ENCODE measurements at places on chromosomes 2 and 18.

DNA sequence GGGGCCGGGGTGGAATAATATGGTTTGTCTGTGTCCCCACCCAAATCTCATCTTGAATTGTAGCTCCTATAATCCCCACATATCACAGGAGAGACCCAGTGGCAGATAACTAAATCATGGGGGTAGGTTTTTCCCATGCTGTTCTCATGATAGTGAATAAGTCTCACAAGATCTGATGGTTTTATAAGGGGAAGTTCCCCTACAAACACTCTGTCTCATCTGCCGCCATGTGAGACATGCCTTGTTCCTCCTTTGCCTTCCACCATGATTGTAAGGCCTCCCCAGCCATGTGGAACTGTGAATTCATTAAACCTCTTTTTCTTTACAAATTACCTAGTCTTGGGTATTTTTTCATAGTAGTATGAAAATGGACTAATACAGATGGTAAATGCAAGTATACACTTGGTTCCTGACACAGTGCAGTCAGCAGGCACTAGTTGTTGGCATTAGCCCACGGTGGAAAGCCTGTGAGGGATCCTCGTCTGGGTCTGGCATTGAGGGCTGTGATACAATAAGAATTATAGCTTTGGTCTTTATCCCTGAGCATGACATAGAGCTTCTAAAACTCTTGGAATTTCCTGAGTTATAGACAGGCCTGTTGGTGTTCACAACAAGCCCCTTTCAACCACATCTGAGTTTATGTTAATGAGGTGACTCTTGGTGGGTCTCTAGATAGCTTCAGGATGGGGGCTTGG lies 135.8 kb downstream of the CABLES1 start:
- no peak for DNase-seq

DNA sequence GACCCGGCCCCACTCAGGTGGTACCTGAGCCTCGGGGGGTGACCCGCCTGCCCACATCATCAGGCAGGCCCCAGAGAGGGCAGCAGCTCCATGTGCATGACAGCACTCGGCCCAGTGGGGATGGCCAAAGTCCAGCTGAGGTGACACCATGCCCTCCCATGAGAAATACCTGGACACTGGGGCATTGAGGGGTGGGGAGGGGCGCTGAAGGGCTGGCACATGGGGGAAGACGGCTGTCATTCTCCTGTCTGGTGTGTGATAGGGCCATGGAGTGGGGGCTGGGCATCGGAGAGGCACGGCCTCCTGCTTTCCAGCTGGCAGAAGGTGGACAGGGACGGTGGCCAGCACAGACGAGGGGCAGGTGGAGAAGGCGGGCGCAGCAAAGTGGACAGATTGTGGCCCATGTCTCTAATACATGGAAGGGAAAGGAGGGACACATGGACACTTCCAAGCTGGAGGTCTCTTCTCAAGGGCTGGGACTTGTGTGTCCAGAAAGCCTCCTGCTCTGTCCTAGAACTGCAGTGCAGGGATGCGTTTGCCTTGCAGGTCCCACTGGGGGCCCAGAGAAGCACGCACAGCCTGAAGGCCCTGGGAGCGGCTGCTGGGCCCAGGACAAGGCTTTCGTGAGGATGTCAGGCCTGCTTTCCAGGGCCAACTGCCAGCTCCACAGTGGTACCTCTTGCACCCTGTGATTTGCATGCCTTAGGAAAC lies 302.2 kb downstream of the NDUFA10 start:
- no peak for DNase-seq

DNA sequence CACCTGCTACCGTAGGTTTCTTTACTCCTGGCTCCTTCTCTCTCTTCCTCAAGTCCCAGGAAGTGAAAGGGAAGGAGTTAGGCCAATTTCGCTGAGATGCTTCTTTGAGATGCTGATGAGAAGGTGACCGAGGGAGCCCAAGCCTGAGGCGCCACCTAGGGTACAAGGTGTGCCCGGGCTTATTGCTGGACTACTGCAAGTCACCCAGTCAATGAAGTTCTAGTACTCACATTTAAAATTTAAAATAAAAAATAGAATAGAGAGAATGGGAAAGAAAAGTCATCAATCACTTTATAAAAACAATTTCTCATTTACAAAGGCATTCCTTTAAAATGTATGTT lies 45.3 kb downstream of the ACAA2 start:
- DNase-seq, result no peak

DNA sequence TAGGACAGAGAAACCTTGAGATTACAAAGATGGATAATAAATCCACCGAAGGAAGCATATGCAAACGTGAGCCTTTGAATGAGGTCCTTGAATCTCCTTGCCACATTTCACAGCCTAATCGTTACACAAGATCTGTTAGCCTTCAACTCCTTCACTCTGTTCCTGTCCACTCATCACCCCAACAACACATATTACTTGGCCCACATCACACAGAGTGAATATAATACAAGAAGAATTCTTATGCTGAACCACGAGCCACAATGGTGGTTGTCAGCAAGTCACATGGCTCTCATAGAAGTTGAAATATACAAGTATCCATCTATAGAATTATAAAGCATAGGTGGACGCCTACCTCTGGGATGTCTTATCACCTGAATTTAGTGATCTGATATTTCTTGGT lies 12.6 kb downstream of the ZBTB7C start:
- no peak for DNase-seq

DNA sequence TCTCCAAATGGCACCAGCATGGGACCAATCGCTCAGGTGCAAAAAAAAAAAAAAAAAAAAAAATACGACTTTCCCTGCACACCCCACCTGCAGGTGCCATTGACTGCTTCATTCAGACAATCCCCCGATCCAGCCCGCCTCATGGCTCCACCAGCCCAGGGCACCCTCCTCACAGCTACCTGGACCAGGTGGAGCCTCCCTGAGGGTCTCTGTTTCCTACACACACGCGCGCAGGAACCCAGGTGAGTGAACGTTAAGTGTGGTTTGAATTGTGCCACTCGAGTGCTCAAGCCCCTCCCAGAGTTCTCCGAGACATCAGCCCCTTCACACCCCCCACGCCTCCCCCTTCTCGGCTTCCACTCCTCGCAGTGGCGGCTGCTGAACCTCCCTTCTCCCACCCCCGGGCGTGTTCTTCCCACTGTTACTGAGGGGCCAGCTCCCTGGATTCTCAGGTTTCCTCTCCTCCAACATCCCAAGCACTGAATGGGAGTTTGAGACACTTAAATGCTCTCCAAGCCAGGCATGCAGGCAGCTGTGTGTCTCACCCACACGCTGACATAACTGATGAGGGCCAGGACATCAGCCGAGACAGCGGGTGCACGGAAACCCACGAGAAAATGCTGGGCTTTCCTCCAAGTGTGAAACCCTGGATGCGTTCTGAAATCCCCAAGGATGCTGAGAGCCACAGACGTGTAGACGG lies 88.8 kb upstream of the SNTG2 start:
- DNase-seq, result no peak

- DNase-seq, result no peak
These were observed 104.4 kb downstream of the NOL4 start for GRCh38 chr18:34120294-34120693.

- DNase-seq, result no peak
These were observed 153.9 kb downstream of the INSIG2 start for GRCh38 chr2:118242216-118242615.

GRCh38 chr18:58527952-58528287 lies 101.0 kb downstream of the ALPK2 start:
- DNase-seq, result no peak

GRCh38 chr18:43486462-43486861 lies 209.2 kb upstream of the SYT4 start:
- DNase-seq, result no peak

DNA sequence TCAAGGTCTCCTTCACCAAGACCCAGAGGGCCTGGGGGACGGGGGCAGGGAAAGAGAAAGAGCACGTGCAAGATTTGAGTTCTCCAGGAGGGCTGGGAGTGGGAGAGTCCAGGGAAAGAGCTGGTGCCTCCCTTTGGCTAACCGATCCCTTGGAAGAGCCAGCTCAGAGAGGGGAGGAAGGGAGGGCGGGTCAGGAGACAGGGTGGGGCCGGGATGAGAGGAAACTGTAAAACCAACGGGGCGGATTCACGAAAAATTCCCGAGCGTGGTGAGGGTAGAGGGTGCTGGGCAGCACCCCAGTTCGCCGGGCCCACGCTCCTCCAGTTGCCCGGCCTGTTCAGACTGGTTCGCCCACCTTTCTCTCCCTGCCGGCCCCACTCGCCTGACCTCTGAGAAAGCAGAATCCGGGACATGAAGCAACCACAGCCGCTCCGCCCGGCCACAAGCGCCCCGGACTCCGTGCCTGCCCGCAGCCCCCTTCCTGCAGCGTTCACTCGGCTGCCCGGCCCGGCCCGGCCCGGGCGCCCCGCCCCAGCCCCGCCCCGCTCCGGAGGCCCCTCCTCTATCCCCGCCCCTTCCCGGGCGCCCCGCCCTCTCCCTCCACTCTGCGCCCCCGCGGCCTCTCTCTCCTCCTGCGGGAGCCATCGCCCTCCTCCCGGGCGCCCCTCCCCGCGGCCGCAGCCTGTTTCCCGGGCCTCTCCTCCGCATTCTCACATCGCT lies 230.9 kb upstream of the SMAD2 start:
- peak; percentile 43 for DNase-seq

- DNase-seq, result no peak
These were observed 105.0 kb downstream of the SPIRE1 start for GRCh38 chr18:12552879-12553242.

DNA sequence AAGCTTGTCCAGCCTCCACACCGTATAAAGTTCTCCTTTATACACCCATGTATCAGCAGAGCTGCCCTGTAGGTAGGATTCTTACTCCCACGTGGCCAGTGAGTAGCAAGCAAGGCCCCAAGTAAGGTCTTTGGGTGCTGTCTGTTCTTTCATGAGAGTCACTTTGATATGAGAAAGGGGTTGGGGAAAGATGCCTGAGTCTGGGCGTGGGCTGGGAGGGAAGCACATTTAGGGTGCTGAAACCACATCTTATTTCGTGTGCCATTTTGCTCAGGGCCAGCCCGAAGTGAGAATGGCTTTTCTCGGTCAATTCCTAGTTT lies 436 bp upstream of the ITPRIPL1 start:
- no peak for DNase-seq

- DNase-seq, result no peak
These were observed 135.9 kb upstream of the ARL4C start for GRCh38 chr2:234632527-234633391.

DNA sequence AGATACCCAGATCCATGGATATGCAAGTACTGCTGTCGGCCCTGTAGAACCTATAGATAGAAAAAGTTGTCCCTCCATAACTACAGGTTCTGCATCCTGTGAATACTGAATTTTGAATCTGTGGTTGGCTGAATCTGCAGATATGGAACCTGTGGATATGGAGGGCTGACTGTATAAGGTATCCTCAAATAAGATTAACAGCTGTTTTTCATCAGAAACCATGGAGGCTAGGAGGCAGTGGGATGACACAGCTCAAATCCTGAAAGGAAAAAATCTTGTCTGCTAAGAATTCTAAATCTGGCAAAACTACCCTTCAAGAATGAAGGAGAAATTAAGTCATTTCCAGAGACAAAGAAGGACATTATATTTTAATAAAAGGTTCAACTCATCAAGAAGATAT lies 14.7 kb upstream of the ACAA2 start:
- DNase-seq, result no peak

DNA sequence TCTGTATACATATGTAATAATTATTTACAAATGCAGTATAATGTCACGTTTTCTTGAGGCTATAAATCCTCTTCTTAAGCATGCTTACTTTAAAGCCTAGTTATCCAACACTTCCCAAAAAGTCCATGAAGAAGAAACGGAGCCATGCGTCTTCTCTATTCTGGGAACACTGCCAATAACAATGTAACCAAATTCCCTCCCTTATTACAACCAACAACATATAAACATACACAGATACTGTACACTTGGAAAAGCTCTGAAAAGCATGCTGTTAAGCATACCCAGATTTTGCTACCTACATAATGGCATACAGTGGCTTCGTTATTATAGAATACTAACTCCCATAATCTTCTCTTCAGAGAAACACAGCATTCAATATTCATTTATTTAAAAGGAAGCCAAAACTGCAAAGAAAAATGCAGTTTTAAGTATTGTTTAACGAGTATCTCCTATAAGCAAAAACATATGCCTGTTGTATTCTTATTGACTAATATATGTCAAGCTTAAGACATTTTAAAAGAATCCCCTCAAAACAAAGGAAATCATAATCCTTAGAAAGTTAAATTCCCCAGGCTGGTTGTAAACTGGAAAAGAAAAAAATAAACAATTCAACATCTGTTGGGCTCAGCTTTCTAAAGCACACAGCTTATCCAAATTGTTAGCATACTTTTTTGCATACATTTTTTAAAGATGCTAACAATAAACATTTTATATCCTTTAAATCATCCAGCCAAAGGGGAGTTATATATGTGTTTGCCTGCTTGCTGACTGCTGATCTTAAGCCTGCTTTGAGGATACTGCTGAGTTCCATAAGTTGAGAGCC lies 83.4 kb downstream of the SLC25A12 start:
- no peak for DNase-seq

DNA sequence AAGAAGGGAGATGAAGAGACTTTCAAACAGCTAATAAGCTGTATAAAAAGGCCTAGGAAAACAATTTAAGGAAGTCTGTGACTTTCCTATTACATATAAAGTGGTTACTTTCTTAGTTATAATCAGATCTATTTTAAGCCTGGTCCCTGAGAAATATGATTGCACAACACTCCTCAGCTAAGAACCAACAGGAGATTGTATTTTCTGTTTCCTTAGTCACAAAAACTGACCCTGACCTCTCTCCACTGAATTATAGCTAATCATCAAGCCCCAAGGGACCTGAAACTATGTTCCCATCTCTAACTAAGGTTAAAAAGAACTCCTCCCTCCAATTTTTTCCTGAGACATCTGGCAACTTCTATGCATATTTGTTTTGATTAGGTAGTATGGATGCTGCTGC lies 106.9 kb downstream of the ROCK1 start:
- DNase-seq, result no peak

- no peak for DNase-seq
These were observed 18.7 kb downstream of the MAPRE3 start for GRCh38 chr2:26989156-26989555.

DNA sequence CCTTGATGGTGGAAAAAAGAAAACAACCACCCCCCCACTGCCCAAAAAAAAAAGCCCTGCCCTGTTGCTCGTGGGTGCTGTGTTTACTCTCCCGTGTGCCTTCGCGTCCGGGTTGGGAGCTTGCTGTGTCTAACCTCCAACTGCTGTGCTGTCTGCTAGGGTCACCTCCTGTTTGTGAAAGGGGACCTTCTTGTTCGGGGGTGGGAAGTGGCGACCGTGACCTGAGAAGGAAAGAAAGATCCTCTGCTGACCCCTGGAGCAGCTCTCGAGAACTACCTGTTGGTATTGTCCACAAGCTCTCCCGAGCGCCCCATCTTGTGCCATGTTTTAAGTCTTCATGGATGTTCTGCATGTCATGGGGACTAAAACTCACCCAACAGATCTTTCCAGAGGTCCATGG lies 28.0 kb downstream of the MAL start:
- no peak for DNase-seq

- no peak for DNase-seq
These were observed 47.3 kb upstream of the HPCAL1 start for GRCh38 chr2:10255189-10256030.

GRCh38 chr2:167293172-167293781 lies 405.0 kb downstream of the XIRP2 start:
- no peak for DNase-seq
